ENCODE measurements at places on chromosomes 3 and 15.

DNA sequence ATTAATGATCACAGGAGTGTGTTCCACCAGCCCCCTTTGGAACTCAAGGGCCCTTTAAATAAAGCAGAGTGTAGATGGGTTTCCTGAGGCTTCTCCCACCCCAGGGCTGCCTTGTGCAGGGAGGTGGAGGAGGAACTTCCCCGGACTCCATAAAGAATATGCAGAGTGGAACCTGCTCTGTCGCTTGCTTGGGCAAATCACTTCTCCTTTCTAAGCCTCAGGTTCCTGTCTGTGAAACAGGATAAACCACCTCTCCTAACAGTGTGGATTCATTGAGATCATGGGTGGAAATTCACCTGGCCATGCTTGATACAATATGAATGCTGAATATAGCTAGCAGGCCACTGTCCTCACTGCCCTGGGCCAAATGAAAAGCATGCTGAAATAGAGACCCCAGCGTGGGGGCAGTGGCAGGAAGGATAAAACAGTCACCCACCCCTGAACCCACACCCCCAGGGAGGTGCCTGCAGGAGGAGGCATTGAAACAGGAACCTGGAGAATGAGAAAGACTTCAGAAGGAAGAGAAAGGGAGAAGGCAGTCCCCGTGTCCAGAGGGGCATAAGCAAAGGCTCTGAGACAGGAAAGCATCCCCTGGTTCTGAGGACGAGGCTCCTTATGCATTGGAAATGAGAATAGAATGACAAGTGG, 41.1 kb upstream of the CHRNB4 start:
- no peak for DNase-seq

- DNase-seq, result no peak
Observed at GRCh38 chr3:193933451-193933850, 202.5 kb upstream of the HES1 start.

- DNase-seq, result no peak
Observed at GRCh38 chr3:127204841-127205582, 12.1 kb downstream of the PRR23E start.

DNA sequence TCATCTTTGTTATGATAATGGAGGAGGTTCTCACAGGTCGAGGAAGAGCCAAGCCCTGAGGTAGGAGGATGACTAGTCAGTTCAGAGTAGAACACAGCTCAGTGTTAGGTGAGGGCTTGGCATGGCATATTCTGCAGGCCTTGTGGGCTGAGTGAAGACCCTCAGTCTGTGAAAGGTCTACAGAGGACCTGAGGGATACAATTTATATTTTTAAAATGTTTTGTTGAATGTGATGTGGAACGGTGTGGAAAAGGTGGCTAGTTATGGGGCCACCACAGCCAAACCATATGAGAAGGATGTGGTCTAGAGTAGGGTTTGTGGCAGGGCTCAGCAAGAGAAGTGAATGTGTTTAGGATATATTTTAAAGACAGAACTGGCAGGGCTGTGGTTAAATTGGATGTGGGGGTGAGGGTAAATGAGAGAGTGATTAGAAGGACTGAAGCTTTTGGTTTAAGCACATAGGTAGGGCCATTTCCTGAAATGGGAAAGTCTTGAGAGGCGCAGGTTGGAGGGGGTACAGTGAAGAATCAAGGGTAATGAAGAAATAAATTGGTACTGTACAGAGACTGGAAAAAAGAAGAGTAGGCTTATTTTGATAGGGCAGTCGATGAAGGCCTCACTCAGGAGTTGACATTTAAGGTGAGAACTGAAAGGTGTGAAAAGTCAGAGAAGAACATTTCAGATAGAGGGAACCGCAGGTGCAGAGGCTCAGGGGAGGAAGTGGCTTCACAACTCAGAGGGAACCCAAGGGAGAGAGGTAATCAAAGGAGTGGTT, 60.5 kb downstream of the SPTSSB start:
- peak; percentile 77 for DNase-seq

DNA sequence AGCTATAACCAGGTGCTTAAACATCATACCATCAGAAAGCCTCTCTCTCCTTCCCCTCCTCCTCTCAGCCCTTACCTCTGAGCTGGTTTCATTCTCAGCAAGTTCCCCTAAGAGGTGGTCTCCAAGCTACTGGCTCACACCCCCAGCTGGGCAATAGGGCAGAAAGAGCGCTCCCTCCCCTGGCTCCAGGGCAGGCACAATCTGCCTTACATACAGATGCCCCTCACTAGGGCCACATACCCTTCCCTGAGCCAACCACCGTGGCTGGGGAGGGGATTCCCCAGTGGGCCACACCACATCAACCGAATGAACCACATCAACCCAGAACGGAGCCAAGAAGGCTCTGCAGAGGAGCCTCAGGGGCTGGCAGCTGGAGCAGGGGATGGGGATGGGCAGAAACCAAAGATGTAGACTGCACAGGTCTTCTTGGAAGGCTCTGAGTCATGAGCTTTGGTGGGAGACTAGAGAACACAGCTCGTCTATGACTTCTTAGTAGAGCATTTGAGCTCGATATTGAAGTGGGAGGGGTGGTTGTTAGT, 4.6 kb upstream of the FBLN2 start:
- peak; percentile 54 for DNase-seq

DNA sequence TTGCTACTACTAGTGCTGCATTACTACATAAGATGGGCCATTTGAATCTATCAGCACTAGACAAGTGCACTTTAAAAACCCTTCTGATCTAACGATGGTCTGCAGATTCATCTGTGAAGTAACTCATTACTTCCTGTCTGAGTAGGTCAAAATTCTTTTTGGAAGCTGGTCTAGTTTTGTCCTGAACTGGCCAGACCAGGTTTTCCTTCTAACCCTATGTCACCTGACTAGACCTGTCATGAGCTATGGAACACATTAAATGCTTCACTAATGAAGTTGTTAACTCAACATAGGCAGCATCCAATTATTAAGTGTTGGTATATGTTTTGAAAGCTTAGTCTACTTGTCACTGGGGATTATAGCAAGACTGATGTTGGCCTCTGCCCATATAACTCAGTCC, 10.1 kb upstream of the RBM5 start:
- no peak for DNase-seq

GRCh38 chr3:151750181-151750580, 16.5 kb downstream of the AADACL2 start:
- no peak for DNase-seq

DNA sequence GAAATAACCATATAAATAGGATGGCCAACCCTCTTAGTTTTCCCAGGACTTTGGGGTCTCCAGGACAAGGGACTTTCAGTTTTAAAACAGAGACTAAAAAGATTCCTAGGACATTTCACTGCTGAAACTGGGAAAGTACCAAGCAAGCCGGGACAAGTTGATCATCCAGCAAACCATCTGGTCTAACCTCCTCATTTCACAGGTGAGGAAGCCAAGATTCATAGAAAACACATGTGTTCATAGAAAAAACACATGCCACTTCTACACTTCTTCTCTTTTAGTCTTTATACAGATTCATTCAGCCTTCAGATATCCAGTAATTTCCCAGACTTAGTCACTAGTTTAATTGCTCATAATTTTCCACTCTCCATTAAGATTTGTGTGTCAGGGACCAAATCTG, 165.6 kb upstream of the CCDC54 start:
- no peak for DNase-seq

DNA sequence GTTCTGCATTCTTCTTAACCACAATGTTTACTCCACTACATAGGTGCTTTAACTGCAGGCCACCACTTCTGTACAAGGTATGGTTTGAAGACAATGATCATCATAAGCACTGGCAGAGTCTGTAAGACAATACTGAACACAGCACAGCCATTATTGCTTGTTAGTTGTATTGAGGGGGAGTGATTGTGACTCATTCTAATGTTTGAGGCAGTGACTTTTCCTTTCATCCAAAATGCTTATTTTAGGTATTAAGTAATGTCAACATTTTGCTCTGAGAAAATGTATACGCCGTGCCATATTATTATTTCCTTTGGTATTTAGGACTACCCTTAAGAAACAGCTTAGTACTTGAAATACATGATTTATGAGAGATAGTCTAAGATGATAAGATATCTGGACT, 618.2 kb upstream of the ZNF717 start:
- DNase-seq, result no peak

DNA sequence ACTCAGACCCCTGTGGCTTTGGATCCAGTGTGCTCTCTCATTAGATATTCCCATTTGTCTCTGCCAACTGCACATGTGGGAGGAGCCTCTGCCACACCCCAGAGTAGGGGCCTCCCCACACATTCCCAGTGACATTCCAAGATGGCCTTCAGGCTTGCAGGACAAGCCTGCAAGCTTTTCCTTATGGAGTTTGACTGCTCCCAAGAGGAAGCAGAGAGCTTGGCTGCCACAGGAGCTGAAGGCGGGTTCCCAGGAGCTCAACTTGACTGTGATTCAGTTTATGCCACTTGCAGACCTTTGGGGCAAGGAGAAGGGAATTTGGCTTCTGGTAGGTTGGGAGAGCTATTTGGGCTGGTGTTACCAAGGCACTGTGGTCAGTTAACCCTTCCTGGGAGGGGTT, 22.5 kb upstream of the EPHB1 start:
- no peak for DNase-seq

- DNase-seq, result no peak
Observed at GRCh38 chr3:151152455-151153079, 50.4 kb downstream of the GPR171 start.
